ENCODE measurements at places on chromosomes 7 and 10.

- no peak for DNase-seq
These were observed 70.4 kb downstream of the ZFAND4 start for GRCh38 chr10:45602082-45602730.

DNA sequence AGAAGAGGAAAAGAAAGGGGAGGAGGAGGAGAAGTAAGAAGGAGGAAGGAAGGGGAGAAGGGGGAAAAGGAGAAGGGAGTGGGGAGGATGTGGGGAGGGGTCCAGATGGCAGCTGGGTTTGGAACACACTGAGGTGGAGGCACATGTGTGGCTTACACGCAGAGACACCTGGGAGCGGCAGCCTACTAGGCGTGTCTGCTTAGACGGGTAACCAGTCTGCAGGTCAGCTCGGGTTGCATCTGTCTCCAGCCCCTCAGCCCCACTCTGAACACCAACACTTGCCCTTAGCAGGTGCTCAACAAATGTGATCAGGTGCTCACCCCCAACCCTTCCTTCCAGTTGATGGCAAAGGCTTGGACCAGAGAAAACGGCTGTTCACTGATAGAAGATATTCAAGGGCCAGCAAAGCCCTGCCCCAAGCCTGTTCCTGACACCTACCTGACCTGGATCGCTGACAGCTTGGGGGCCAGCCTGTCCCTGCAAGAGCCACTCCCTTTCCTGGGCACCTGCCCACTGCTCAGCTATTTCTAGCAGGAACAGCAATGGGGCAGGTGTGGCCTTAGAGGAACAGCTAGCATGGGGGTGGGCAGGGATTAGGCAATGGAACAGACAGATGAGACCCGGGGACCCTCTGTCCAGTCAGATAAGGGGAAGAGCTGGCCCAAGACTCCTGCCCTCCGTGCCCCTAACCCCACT lies 70.5 kb downstream of the SH3PXD2A start:
- no peak for DNase-seq

DNA sequence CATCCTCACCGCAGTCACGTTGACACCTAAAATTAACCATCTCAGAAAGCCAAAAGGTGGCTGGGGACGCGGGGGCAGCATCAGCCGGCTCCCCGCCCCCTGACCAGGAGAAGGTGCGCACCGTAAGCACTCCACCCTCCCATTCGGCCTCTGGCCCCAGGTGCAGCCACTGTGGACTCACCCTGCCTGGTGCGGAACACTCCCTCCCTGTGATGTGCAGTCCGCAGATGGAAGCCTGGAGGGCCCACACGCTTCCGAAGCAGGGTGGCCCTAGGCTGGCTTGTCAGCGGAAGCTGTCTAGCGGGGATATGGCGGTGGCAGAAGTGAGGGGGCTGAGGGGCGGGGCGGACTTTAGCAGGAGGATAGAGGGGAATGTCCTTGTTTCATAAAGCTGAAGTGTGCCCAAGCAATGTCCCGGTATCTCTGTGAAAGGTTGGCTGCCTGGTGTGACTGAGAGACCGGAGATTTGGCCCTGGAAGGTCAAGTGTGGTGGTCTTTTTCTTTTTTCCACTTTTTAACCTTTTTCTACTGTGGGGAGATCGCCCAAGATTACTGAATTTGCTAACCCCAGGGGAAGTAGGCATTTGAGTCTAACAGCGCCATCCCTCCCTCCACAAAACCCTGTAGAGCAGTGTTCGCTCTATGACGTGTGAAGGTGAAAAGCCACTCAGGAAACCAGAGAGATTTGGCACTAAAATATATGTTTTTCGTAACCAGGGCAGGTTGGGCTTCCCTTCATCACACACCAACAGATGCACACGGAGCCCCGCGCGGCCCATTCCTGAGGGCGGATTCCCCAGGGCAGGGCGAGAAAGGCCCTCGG lies 74.7 kb downstream of the CXCL12 start:
- DNase-seq = no peak

- DNase-seq = no peak
These were observed 42.3 kb upstream of the PNLIPRP3 start for GRCh38 chr10:116385311-116385710.

- no peak for DNase-seq
These were observed 77.9 kb downstream of the GRB10 start for GRCh38 chr7:50704844-50705243.
